ENCODE measurements at places on chromosomes 2 and 18.

DNA sequence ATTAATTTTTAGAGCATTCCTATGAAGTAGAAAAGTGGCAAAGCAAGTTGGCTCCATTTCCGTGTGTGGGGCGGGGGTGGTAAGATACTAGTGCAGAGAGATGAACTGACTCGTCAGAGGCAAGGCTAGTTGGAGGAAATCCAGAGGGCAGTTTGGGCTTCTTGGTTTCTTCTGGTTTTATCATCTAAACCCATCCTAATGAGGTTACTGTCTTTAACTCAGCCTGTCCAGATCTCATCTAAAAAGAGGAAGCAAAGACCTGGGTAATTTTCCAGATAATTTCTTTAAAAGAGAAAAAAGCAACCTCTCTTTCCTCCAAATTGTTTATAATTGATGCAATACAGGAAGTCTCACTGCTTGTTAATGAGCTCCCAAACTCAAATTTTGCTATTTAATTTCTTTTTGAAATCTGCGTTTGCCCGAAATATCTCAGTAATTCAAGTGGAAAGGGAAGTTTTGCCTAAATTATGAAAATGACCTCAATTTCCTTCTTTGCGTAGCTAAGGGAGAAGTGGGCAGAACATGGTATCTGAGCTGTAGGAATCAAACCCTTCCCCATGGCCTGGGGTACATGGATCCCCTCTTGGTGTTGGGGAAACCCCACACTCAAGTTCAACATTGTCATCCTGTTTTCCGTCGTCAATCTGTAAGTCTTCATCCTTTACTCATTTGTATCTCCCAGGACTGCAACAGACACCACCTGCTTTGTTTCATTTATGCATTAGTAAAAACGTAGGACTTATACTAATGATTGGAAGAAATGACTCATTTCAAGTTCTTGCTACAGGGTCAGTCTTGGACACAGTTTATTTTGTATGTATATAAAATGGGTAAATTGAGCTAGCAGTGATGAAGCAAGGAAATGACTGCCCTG lies 89.1 kb upstream of the KLF7 start:
- DNase-seq = peak; percentile 56

DNA sequence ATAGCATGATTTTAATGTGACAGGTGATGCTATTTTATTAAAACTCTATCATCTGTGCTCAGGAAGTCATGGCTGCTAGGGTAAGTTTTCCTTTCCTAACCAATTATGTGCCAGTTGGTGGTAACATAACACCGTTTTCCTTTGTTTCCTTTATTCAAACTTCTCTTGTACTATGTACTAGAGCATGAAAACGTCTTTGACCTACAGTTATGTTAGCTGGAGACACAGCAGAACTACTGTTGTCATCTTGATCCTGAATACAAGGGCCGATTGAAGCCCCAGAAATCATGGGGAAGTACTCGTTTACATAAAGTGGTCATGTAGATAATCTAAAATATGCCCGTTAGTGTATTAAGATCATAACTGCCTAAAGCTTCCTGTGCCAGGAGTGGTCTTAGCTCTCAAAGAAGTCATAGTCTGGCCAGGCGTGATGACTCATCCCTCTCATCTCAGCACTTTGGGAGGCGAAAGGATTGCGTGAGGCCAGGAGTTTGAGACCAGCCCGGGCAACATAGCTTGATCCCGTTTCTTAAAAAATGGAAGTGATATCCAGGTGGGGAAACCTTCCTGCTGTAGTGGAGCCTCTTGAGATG lies 20.5 kb downstream of the NEDD4L start:
- DNase-seq = peak; percentile 65

- DNase-seq = no peak
Measured at GRCh38 chr2:169397697-169398096, 35.4 kb upstream of the LRP2 start.

DNA sequence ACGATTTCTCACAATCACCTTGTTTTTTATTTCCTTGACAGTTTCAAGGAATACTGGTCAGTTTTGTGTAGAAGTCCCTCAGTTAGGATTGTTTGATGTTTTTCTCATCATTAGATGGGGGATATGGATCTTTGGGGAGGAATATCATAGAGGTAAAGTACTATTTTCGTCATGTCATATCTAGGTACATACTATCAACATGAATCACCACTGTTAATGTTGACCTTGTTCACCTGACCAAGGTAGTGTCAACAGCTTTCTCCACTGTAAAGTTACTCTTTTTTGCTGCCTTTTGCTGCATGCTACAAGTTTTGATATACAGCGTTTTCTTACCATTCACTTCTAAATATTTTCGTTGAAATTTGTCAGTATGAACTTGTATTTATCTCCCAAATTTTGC lies 32.7 kb downstream of the NLRC4 start:
- no peak for DNase-seq

DNA sequence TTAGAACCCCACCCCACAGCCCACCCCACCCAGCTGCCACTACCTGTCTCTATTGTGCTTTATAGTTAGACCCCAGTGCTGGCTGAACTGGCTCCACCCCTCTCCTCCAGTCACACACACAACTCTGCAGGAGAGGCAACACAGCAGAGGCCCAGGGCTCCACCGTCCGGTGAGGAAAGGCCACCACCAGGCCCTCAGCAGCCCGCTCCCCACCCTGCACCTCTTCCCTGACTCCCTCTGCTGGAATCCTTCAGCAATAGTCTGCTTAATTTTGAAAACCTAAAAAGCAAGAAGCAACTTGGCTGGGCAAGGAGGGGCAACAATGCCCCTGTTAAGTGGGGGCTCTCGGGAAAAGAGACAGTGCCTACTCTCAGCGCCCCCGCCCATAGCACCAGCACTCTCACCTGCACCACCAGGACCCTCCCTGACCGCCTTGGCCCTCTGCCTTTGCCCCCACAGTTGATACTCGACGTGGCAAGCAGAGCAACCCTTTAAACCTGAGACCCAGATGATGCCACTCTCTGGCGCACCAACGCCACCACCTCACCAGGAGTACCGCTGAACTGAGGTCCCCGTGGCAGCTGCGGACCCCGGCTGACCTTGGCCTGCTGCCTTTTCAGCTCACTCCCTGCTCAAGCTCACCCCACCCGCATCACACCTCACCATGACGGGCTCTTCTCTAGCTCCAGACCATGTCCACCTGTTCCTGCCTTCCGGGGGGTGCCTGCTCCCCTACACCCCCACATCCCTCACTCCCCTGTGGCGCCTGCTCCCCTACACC lies 45.7 kb downstream of the NDUFA10 start:
- no peak for DNase-seq

DNA sequence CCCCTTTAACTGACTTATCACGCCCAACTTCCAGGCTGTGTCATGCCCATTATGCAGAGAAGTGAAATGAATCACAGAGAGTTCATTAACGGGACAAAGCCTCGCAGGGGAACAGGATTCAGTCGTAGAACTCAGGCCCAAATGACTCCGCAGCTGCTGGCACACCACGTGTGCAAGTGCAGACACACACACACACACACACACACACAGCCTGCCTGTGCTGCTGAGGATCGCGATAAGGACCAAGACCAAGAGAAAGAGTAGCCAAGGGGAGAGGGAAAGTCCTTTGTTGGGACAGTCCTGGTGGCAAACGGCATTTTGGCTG lies 90.0 kb upstream of the TAF1B start:
- DNase-seq = peak; percentile 93

- peak; percentile 28 for DNase-seq
Measured at GRCh38 chr2:156110890-156111289, 221.6 kb downstream of the NR4A2 start.

DNA sequence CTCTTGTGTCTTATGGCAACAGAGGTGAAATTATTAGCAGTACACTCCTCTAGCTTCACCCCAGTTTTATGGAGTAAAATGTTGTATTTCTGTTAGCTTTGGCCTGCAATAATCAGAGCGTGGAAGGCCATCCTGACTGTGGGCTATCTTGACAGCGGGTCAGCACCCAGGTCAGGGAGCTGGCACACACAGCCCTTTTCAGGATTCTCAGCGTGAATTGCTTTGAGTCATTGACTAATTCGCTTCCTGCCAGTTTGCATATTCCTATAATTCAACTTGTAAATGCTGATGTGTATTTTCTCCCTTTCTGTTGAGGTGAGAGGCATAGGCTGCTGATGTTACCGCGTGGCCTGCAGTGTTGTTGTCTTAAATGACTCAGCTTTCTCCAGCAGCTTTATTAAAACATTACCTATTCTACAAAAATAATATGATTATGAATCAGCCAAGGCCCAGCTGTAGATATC lies 109.6 kb upstream of the EML6 start:
- peak; percentile 73 for DNase-seq

DNA sequence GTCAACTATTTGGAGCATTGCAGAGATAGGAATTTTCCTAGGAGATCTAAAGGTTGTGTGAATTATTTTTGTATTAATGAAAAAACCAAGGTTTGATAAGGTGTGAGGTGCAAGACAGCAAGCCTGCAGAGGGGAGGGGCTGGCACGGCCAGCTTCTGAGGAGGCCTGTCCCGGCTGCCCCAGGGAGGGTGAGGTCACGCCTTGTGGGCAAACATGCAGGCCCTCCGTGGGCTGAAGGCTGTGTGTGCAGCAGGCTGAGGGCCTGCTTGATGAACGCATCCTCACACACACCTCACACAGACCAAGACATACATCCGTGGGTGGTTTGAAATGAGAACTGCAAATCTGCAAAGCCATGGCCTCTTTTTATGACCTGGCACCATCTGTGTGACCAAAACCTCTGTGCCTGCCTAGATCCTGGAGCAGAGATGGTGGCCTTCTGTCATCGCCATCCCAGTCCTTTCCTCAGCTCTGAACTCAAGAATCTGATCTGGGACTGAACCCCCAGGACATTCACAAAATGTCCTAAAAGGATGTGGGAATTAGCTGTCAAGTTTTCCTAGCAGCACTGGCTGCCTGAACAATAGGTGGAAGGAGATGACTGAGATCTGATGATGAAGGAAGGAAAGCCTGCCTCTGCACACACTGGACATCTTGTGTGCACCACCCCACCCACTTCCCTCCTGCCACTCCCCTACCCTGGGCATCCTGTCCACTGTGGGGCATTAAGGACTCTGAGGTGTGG lies 102.4 kb upstream of the MGAT4A start:
- DNase-seq = no peak

DNA sequence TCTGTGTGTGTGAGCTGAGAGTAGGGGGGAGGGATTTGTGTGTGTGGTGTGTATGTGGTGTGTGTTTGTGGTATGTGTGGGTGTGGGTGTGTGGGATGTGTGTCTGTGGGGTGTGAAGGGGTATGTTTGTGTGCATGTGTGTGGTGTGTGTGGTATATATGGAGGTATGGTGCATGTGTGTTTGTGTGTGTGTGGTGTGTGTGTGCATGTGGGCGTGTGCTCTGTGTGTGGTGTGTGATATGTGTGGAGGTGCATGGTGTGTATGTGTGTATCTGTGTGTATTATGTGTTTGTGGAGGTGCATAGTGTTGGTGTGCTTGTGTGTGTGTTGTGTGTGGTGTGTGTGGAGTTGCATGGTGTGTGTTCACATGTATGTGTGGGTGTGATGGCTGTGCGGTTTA lies 106.0 kb downstream of the CMPK2 start:
- no peak for DNase-seq
